Natural killer cell (primary cell): ENCODE measurements at places on chromosomes 11 and 22. TPM values are rescaled to one million over a fixed set of nuclear protein-coding genes. Genes with fewer than 3 reads are reported as not detected.

GRCh38 chr22:39534092-39534506 is 1.6 kb upstream of the RPS19BP1 start:
- peaks cover 11% of the 10 kb centered on the region for H3K36me3 ChIP-seq
- H3K27ac ChIP-seq, result no peak overlapping the region
- H3K27me3 ChIP-seq, result no peaks in the 10 kb centered on the region
- H3K4me3 ChIP-seq, result no peak overlapping the region
- H3K4me1 ChIP-seq, result peaks cover 38% of the 10 kb centered on the region

DNA sequence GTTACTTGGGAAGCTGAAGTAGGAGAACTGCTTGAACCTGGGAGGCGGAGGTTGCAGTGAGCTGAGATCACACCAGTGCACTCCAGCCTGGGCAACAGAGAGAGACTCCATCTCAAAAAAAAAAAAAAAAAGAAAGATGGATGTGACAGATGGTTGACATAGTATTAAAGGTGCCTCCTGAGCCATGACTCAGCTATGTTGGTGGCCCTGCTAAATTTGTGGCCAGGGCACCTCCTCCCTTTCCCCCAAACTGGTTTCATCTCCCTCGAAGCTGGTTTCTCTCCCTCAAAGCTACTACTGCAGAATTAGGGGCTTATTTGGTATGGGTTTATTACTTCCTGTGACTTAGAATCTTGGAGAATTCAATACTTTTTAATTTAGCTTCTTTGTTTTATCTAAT is 31.5 kb downstream of the SDHD start:
- no peak overlapping the region for H3K27ac ChIP-seq
- no peaks in the 10 kb centered on the region for H3K36me3 ChIP-seq
- DNase-seq, result no peak
- H3K4me1 ChIP-seq, result no peaks in the 10 kb centered on the region

The KLHL35 gene
- total RNA-seq, result 0.40 TPM

DNA sequence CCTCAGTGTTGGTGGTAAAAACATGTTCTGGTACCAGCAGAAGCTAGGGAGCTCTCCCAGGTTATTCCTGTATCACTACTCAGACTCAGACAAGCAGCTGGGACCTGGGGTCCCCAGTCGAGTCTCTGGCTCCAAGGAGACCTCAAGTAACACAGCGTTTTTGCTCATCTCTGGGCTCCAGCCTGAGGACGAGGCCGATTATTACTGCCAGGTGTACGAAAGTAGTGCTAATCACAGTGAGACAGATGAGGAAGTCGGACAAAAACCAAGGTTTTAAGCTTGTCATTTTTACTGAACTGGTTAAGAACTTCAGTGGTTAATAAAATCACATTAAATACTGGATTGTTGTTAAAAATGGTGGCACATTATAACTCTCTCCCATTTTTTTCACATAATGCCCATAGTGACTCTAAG is 42.6 kb upstream of the VPREB1 start:
- H3K27me3 ChIP-seq, result peaks cover 2% of the 10 kb centered on the region
- no peak overlapping the region for H3K4me3 ChIP-seq
- H3K36me3 ChIP-seq, result no peaks in the 10 kb centered on the region
- no peak overlapping the region for H3K27ac ChIP-seq
- peaks cover 8% of the 10 kb centered on the region for H3K4me1 ChIP-seq

The BLID gene
- total RNA-seq, result not detected

GRCh38 chr11:19441752-19442553 is 201.2 kb upstream of the E2F8 start:
- DNase-seq, result no peak
- no peaks in the 10 kb centered on the region for H3K27me3 ChIP-seq
- H3K27ac ChIP-seq, result no peak overlapping the region
- H3K4me1 ChIP-seq, result no peaks in the 10 kb centered on the region
- H3K36me3 ChIP-seq, result no peaks in the 10 kb centered on the region

DNA sequence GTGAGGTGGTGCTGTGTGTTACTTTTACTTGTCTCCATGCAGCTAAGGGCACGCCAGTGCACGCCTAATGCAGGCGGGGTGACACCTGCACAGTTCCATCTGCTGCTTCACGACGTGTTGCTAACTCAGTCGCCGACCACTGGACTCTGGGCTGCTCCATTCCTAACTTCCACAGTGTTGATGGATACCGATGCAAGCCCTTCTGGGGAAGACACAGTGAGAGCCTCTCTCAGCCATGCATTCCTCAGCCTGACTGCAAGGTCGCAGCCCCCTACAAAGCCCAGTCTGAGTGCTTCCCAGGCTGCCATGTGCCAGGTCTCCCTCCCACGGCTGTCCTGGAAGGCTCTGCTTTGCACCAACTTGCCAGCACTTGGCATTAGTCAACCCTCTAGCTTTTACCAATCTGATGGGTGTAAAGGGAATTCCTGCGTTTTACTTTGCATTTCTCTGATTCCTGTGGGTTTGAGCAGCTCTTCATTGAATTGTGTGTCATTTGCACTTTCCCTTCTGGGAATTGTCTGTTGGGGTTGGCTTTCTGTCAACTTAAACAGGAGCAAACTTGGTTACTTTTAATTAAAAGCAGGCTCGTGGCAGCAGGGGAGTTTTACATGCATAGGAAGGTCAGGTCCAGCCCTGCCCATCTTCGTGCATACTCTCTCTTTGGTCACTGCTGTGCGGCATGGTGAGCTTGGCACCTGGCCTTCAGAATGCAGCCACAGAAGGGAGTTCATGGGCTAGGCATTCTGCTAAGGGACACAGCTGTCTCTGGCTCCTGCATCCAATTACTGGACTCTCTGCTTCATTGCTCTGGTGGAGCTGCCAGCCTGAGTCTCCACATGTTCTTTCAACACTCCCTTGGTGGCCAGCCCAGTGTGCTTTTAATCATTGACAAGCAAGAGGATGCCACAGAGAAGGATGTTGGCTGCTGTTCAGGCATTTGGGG is 34.6 kb upstream of the SHANK2 start:
- no peaks in the 10 kb centered on the region for H3K36me3 ChIP-seq
- H3K27me3 ChIP-seq, result no peaks in the 10 kb centered on the region
- H3K27ac ChIP-seq, result no peak overlapping the region
- H3K4me3 ChIP-seq, result no peak overlapping the region

The NOX4 gene
- not detected for total RNA-seq

The C11orf91 gene
- total RNA-seq, result not detected

The LAMTOR1 gene
- 56.2 TPM for total RNA-seq

The RAB30 gene
- 23.3 TPM for total RNA-seq

- no peak overlapping the region for H3K4me3 ChIP-seq
- H3K27ac ChIP-seq, result no peak overlapping the region
- DNase-seq, result no peak
- H3K27me3 ChIP-seq, result no peaks in the 10 kb centered on the region
- no peaks in the 10 kb centered on the region for H3K36me3 ChIP-seq
These were observed 23.7 kb downstream of the NCF4 start for GRCh38 chr22:36884349-36885158.

The OLFML1 gene
- total RNA-seq, result not detected

DNA sequence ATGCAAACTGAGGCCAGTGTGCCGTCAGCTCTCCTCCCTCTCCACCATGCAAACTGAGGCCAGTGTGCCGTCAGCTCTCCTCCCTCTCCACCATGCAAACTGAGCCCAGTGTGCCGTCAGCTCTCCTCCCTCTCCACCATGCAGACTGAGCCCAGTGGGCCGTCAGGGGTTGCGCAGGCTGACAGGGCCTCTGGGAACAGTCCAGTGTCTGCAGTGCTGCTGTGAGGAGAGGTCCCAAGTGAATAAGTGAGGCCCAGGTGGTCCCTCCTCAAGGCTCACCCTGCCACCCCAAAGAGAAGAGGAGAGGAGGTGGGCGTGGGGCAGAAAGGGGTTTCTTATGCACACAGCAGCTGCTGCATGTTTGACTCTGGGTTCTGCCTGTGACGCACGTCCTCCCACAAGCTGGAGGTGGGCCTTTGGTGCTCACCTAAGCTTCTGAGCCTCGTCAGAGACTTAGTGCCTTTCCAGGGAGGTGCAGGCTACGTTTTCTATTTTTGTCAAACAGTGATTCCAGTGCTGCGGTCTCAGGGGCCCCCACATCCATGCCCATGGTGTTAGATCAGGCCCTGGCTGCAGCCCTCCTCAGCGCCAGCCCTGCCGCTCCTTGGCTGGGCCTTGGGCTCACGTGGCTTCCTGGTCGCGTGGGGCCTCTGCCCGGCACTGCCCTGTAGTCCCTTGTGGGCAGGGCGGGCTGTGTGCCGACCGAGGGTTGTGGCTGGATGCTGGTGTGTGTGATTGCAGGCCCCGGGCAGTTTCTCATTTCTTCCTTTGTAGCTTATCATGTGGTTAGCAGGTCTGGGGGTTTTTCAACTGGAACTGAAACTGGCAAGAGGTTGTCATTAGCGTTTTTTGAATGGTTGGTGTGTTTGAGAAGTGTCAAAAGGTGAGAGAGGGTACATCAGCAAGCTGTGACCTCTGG is 7.1 kb downstream of the TPCN2 start:
- peak; percentile 67 for DNase-seq
- H3K36me3 ChIP-seq, result peaks cover 6% of the 10 kb centered on the region
- H3K27ac ChIP-seq, result peak overlapping the region; percentile 90
- H3K27me3 ChIP-seq, result no peaks in the 10 kb centered on the region
- H3K4me3 ChIP-seq, result no peak overlapping the region
- peaks cover 77% of the 10 kb centered on the region for H3K4me1 ChIP-seq

DNA sequence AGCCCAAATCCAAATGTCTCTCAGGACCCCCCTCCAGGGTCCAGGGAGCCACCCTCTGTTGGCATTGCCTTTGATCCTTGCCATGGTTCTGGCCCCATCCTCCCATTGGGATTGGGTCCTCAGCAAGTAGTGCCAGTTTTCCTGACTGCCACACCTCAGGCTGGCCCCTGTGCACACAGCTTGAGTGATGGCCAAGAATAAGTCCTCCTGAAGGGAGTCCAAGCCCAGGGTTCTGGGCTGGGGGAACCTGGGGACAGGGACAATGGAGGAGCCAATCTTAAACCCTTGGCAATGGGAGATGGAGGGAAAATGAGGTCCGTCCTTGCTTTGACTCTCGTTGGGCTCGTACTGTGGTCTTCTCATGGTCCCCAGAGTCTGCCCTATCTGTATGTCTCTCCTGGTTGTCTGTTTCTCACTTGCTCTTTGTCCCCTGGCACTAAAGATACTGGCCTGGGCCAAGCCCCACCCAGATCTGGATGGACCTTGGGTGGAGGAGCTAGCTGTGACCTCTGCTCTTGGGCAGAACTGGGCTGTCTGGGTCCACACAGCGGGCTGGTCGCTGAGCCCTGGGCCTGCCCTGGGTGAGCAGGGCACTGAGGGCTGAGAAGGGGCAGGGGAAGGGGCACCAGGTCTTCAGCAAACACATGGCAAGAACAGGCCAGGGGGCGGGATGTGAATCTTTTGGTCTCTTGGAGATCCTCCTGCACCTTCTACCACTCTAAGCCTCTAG is 2.9 kb downstream of the SOX10 start:
- H3K27ac ChIP-seq, result no peak overlapping the region
- DNase-seq, result no peak
- H3K27me3 ChIP-seq, result no peaks in the 10 kb centered on the region
- no peak overlapping the region for H3K4me3 ChIP-seq
- H3K4me1 ChIP-seq, result no peaks in the 10 kb centered on the region
- no peaks in the 10 kb centered on the region for H3K36me3 ChIP-seq

GRCh38 chr11:133146697-133147306 is 385.5 kb downstream of the OPCML start:
- no peaks in the 10 kb centered on the region for H3K27me3 ChIP-seq
- DNase-seq, result no peak
- H3K4me1 ChIP-seq, result no peaks in the 10 kb centered on the region
- H3K4me3 ChIP-seq, result no peak overlapping the region

GRCh38 chr22:31136711-31137110 is 3.6 kb downstream of the PLA2G3 start:
- DNase-seq, result no peak
- H3K4me1 ChIP-seq, result no peaks in the 10 kb centered on the region
- H3K27me3 ChIP-seq, result no peaks in the 10 kb centered on the region
- H3K36me3 ChIP-seq, result no peaks in the 10 kb centered on the region
- no peak overlapping the region for H3K4me3 ChIP-seq

The ARHGAP32 gene
- total RNA-seq, result 2.7 TPM

DNA sequence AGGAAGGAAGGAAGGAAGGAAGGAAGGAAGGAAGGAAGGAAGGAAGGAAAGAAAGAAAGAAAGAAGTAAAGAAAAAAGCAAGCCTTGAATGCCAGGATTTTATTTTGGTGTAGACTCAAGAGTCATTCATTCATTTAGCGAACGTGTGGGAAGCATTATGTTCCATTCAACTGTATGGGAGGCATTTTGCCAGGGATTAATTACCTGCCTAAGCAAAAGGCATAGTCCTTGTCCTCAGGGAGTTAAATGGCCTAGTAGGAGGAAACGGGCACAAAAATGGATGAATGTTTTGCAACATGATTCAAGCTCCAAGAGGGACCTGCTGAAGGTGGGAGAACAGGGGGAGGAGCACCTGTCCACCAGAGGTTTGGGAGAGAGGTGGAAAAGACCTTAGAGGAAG is 16.2 kb upstream of the ZNRF3 start:
- H3K36me3 ChIP-seq, result no peaks in the 10 kb centered on the region
- no peak for DNase-seq
- H3K27ac ChIP-seq, result no peak overlapping the region
- H3K27me3 ChIP-seq, result no peaks in the 10 kb centered on the region

The LRRC10B gene
- total RNA-seq, result not detected

DNA sequence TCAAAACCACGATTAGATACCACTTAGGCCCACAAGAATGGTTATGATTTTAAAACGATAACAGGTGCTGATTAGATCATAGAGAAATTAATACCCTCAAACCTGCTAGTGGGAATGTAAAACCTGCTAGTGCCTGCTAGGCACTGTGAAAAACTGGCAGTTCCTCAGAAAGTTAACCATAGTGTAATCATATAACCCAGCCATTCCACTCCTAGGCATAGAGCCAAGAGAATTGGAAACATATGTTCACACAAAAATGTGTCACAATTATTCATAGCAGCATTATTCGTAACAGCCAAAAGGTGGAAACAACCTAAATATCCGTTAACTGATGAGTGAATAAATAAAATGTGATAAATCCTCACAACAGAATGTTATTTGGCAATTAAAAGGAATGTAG is 122.2 kb upstream of the SYN3 start:
- H3K27ac ChIP-seq, result no peak overlapping the region
- no peaks in the 10 kb centered on the region for H3K36me3 ChIP-seq
- no peaks in the 10 kb centered on the region for H3K4me1 ChIP-seq
- no peak overlapping the region for H3K4me3 ChIP-seq
- H3K27me3 ChIP-seq, result no peaks in the 10 kb centered on the region
- no peak for DNase-seq

DNA sequence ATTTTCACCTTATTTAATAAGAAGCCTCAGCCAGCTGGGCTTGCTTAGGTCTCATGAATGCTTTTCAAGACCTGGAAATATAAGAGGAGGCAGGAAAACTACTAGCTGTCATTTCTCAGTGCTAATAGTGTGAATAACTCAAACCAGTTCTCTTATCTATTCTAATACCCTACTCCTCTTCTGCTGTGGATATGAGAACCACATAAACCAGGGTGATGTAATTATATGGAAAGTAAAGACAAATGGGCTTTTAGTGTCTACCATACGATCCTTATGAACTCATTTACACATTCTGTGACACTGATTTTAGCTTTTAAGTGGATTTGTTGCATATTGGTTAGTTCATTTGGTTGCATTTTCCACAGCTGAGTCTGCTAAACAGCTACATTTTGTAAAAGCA is 8.6 kb downstream of the PDGFD start:
- H3K4me1 ChIP-seq, result no peaks in the 10 kb centered on the region
- no peak overlapping the region for H3K27ac ChIP-seq
- DNase-seq, result no peak
- no peak overlapping the region for H3K4me3 ChIP-seq
- H3K36me3 ChIP-seq, result no peaks in the 10 kb centered on the region
